ENCODE measurements at places on chromosomes 2 and 18. TPM values are rescaled to one million over a fixed set of nuclear protein-coding genes. Genes with fewer than 3 reads are reported as not detected.

AOX1 gene
- total RNA-seq = 69.9 TPM

DNA sequence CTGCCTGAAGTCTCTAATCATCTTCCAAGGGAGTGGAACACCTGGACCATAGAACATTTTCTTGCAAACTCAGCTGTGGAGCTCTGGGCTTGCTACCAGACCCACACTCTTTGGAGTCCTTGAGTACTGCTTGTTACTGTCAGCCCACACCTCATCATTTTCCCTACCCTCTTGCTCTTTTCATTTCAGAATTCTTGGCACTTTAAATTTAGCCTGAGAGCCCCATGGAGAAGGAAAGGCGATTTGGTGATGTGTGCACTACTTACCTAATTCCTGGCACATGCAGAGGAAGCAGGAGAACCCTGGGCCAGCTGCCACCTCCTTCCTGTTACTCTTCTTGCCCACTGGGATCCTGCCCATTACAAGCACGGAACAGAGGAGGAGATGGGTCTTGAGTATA lies 31.7 kb downstream of the TMEM178A start:
- no peak for DNase-seq
- peak overlapping the region; percentile 13 for H3K27ac ChIP-seq
- no peaks in the 10 kb centered on the region for H3K27me3 ChIP-seq
- H3K4me3 ChIP-seq = peak overlapping the region; percentile 11

DNA sequence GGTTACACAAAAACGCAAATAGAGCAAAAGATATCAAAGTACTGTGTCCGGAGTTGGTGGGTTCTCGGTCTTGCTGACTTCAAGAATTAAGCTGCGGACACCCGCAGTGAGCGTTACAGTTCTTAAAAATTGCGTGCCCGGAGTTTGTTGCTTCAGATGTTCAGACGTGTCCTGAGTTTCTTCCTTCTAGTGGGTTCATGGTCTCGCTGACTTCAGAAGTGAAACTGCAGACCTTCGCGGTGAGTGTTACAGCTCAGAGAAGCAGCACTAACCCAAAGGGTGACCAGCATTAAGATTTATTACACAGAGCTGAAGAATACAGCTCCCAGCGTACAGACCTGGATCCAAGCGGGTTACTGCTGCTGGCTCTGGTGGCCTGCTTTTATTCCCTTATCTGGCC lies 125.7 kb upstream of the TWIST2 start:
- no peak overlapping the region for H3K4me3 ChIP-seq
- no peak overlapping the region for H3K27ac ChIP-seq
- no peak for DNase-seq
- no peaks in the 10 kb centered on the region for H3K36me3 ChIP-seq
- H3K4me1 ChIP-seq = peaks cover 10% of the 10 kb centered on the region

GRCh38 chr18:10842861-10843260 lies 306.5 kb downstream of the PIEZO2 start:
- H3K4me1 ChIP-seq = no peaks in the 10 kb centered on the region
- no peak for DNase-seq
- H3K36me3 ChIP-seq = no peaks in the 10 kb centered on the region
- H3K27me3 ChIP-seq = no peaks in the 10 kb centered on the region
- no peak overlapping the region for H3K27ac ChIP-seq

LRRTM4 gene
- not detected for total RNA-seq

TDRD15 gene
- 0.42 TPM for total RNA-seq

DNA sequence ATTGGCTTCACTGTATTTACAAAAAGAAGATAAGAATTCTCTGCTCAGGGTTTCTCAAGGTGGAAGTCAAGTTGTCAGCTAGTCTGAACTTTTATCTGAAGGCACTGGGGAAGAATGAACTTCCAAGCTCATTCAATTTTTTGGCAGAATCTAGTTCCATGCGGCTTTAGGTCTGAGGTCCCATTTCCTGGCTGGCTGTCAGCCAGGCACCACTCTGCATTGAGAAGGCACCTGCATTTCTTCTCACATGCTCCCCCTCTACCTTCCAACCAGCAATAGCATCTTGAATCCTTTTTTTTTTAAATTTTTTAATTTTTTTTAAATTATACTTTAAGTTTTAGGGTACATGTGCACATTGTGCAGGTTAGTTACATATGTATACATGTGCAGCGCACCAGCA lies 46.2 kb upstream of the RPE start:
- H3K27me3 ChIP-seq = no peaks in the 10 kb centered on the region
- H3K36me3 ChIP-seq = no peaks in the 10 kb centered on the region
- H3K4me3 ChIP-seq = no peak overlapping the region

DNA sequence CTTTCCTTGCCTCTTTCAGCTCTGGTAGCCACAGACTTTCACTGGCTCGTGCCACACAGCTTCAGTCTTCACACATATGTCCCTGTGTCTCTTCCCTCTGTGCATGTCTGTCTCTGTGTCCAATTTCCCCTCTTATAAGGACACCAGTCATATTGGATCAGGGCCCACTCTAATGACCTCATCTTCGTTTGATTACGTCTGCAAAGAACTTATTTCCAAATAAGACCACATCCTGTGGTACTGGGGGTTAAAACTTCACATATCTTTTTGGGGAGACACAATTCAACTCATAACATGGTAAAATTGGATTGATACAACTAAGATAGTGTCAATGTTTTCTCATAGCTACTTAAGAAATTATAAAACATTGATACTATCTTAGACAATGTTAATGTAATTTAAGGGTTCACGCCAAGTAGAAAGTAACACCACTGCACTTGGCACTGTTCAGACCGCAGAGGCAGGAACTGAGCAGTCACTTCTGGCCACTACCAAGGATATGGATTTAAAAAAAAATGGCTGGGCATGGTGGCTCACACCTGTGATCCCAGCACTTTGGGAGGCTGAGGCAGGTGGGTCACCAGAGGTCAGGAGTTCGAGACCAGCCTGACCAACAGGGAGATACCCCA lies 119.6 kb upstream of the EPAS1 start:
- DNase-seq = no peak
- no peak overlapping the region for H3K27ac ChIP-seq
- peaks cover 19% of the 10 kb centered on the region for H3K4me1 ChIP-seq
- H3K27me3 ChIP-seq = no peaks in the 10 kb centered on the region

DNA sequence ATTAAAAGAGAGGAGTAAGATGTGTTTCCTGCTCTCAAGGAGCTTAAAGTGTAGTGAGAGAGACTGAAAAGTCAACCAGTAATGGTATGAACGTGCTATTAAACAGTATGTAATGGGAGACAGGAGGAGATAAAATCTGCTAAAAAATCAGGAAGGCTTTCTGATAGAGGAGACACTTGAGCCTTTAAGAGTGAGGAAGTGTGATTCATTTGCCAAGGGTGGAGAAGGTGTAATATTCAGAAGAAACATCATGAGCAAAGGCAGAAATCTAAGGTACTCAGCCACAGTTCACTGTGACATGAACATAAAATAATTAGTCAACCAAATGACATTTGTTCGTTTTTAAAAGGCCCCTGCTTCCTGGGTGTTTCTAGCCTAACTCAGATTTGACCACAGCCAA lies 137.8 kb upstream of the SKOR2 start:
- no peak overlapping the region for H3K27ac ChIP-seq
- H3K4me3 ChIP-seq = no peak overlapping the region
- no peaks in the 10 kb centered on the region for H3K36me3 ChIP-seq
- no peaks in the 10 kb centered on the region for H3K27me3 ChIP-seq

GRCh38 chr2:230700447-230700846 lies 12.2 kb upstream of the CAB39 start:
- H3K36me3 ChIP-seq = no peaks in the 10 kb centered on the region
- no peak overlapping the region for H3K4me3 ChIP-seq
- no peak for DNase-seq
- no peak overlapping the region for H3K27ac ChIP-seq

DNA sequence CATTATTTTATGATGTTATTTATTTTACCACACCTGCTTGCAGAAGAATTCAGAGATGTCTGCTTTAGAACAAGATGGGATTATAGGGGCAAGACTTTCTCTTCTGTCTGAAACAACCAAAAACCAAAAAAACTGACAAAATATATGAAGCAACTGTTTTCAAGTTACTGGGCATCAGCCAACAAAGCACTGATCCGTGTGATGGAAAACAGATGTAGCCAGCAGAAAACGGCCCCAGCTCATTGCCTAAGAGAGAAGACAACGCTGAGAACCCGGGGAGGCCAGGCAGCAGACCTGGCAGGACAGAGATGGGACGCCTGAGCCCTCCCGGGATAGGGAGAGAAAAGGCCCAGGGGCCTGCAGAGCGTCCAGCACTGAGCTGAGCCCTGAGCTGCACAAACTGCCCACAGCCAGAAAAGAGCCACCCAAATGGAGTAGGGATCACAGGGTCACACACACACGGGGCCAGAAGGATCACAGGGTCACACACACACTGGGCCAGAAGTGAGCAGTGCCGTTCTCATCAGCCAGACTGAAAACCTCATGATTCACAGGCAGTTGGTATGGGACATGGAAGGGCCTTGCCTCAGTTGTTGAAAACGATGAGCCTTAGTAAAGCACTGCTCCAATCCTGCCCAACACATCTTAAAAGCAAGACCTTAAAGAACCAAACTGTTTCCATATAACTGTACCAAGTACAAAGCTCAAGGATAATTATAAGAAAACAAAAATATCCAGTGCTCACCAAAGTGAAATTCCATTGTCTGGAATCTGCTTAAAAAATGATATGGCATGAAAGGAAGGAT lies 12.1 kb downstream of the PXDN start:
- H3K4me3 ChIP-seq = peak overlapping the region; percentile 48
- peaks cover 27% of the 10 kb centered on the region for H3K4me1 ChIP-seq
- DNase-seq = no peak
- no peaks in the 10 kb centered on the region for H3K36me3 ChIP-seq

DNA sequence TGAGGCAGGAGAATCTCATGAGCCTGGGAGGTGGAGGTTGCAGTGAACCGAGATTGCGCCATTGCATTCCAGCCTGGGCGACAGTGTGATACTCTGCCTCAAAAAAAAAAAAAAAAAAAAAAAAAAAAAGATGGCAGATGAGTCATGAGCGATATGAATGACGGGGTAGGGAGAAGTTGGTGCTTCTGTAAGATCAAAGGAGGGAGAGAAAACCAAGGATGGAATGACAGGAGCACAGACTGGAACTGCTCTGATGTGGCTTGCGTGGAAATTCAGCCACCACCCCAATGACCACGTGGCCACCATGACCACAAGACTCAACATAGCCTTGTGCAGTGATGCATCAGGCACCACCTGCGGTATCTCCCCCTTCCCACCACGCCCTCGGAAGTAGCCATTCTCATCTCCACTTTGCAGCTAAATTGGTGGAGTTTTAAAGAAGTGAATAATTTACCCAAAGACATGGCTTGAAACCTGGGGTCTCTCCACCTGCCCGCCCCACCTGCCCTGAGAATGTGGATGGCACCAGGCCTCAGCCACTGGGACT lies 96.0 kb downstream of the ACKR3 start:
- H3K4me3 ChIP-seq = no peak overlapping the region
- H3K36me3 ChIP-seq = no peaks in the 10 kb centered on the region
- no peaks in the 10 kb centered on the region for H3K27me3 ChIP-seq
- H3K27ac ChIP-seq = no peak overlapping the region
- DNase-seq = no peak

DNA sequence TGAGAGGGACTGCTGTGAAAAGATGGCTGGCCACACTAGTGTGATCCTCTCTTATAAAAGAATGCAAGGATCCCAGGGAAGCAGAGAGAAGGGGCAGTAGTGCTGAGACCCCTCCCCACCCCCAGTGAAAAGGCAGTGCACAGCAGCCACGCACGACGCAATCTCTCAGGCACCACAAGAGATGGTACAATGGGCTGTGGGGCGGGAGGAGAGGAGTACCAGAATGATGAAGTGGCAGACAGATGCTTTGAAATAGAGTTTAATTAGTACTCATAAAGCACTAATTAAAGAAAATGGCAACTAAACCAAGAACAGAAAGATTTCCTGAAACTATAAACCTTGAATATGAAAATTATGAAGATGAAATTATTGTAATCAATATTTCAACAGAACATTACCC lies 29.0 kb downstream of the B4GALT6 start:
- H3K4me1 ChIP-seq = no peaks in the 10 kb centered on the region
- H3K4me3 ChIP-seq = no peak overlapping the region
- H3K36me3 ChIP-seq = no peaks in the 10 kb centered on the region
- no peaks in the 10 kb centered on the region for H3K27me3 ChIP-seq
- DNase-seq = no peak

GRCh38 chr2:25333981-25334380 lies 7.7 kb downstream of the DNMT3A start:
- H3K4me1 ChIP-seq = peaks cover 8% of the 10 kb centered on the region
- H3K4me3 ChIP-seq = no peak overlapping the region
- H3K36me3 ChIP-seq = no peaks in the 10 kb centered on the region
- H3K27ac ChIP-seq = no peak overlapping the region
- DNase-seq = no peak

DNA sequence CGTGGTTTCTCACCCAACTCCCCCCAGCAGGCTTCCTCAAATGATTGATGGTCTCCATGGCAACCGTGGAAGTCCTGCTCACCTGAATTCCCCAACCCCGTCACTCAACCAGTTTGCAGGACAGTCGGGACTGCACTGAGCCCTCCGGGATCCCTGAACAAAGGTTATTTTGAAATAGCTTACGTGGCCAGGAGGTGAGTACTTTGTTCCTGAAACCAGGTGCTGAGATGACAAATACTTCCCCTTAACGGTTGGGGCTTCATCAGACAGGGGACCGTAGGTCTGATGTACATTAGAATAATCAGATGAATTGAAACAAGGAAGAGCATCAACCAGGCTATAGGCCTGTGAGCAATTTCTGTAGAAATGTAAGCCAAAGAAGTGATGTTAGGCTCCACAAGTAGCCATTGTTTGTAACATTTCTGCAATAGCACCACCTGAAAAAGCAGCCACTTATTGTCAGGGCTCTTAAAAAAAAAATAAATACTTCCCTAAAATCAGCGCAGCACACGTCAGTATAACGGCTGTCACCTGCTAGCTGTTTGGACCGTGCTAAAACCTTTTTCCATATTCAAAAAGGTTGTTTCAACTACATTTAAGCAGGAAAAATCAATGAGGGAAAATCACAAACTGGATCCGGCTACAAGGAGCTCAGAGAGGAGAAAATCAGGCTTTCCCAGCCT lies 206.4 kb upstream of the ID2 start:
- DNase-seq = no peak
- no peak overlapping the region for H3K27ac ChIP-seq
- no peaks in the 10 kb centered on the region for H3K27me3 ChIP-seq
- no peaks in the 10 kb centered on the region for H3K4me1 ChIP-seq
- H3K4me3 ChIP-seq = no peak overlapping the region

DNA sequence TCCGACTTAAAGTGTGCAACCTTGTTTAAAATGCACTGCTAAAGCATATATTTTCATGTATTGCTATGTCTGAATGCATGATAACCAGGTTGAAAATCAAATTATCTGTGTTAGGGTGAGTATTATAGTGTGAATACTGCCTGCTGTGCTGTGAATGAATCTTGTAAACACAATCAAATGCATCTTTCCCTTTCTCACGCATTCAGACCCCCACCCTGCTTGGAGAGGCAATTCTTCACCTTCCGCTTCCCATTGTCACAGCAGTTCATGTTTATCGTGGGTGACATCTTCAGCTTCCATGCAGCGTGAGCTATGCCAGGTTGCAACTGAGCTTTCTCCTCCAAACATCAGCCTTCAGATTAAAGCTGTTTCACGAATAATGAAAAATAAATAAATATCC lies 418.0 kb downstream of the MEIS1 start:
- H3K27me3 ChIP-seq = no peaks in the 10 kb centered on the region
- no peaks in the 10 kb centered on the region for H3K4me1 ChIP-seq
- DNase-seq = no peak
- no peaks in the 10 kb centered on the region for H3K36me3 ChIP-seq

GRCh38 chr2:217923007-217923686 lies 79.6 kb downstream of the TNS1 start:
- peak overlapping the region; percentile 100 for H3K27ac ChIP-seq

GRCh38 chr2:44582363-44583008 lies 220.7 kb downstream of the CAMKMT start:
- H3K4me3 ChIP-seq = no peak overlapping the region
- no peaks in the 10 kb centered on the region for H3K36me3 ChIP-seq
- H3K4me1 ChIP-seq = peaks cover 14% of the 10 kb centered on the region
- no peaks in the 10 kb centered on the region for H3K27me3 ChIP-seq
- no peak for DNase-seq

REG3A gene
- 8.3 TPM for total RNA-seq

CRIM1 gene
- 465 TPM for total RNA-seq

Data from thoracic aorta (tissue), 2 donors.